ENCODE measurements at places on chromosomes 7 and 10.

- no peak for DNase-seq
These were observed 1.2 kb downstream of the NPC1L1 start for GRCh38 chr7:44539669-44540506.

- DNase-seq = no peak
These were observed 371.9 kb downstream of the LRRTM3 start for GRCh38 chr10:67297637-67298181.

GRCh38 chr7:158358926-158359645 is 228.5 kb downstream of the PTPRN2 start:
- no peak for DNase-seq

GRCh38 chr10:27099448-27099847 is 846 bp downstream of the ANKRD26 start:
- DNase-seq = no peak

DNA sequence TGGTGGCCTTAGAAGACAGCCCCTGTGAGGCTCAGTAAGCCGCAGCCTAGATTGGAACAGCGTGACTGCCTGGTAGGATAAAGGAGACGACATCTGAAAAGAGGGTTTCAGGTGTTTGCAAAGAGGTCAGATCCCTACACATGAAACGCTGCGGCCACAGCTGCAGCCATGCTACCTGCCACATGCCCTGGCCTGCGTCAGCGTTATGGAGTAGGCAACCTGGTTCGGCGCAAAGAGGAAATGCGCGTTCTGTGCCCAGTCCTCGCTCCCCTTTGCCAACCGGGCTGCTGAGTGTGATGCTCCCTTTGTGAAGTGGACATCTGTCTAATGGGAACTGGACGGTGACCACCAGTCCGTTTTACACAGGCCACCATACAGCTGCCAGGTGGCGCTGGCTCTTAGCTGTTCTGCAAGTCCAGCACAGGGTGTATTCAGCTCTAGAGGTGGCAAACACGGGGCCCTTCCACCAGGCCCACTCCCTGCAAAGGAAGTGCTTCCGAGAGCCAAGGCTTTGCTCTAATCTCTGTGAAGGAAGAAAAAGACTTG is 160.3 kb downstream of the CELF2 start:
- DNase-seq = peak; percentile 67

GRCh38 chr7:119270045-119270464 is 1002.9 kb upstream of the KCND2 start:
- peak; percentile 77 for DNase-seq

DNA sequence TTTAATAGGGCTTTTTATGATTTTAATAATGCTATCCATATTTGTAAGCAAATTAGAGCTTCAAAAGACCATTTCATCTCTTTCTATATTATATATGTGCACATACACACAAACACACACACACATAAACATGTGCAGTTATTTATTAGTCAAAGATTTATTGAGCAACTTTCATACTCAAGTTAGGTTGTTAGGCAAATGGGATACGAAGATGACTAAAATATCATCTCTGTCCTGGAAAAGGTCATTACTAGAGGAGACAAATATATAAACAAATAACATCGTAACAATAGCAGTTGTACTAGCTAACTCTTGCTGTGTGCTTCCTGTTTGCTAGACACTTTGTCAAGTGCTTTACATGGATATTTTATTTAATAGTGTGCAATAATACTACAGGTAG is 307.9 kb downstream of the SNX13 start:
- DNase-seq = no peak

DNA sequence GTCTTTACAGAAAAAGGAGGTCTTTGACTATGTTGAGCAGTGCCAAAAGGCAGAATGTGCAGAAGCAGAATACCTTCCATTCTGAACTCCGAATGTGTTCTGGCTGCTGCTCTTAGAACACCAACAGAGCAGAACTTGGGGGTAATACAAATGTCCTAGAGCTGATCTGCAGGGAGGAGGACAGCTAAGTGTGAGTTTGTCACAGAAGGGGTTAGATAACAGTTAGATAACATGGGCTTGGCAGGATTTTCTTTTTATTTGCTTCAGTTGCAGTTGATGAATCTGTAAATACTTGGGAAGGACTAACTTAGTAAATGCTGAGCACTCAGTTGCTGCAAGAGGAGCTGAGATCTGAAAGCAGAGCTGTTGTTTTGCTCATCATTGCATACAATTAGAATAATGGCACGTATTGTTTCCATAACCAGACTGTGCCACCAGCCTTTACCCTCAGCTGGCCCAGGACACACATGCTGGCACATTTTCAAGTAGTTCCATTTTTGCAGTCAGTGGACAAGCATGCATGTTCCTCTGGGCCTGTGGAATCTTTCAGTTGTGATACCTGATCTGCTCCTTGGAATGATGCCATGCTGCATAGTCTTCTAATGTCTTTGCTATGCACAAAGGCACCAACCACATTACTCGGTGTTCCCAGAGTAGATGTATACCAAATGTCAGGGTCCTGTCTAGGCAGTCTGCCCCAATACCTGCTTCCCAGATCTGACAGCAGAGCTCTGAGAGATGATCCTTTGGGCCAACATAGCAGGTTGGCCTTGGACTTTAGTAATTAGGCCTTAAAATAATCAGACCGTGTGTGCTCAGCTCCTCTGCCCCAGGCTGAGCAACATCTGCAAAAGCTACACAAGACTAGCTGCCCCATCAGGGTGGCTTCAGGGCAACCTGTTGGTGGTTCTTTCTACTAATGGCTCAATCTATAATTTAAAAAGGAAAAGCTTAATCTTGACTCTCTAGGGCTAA is 55.7 kb downstream of the GSDME start:
- DNase-seq = no peak

GRCh38 chr10:5540080-5540479 is 15.3 kb downstream of the CALML3 start:
- DNase-seq = no peak

- DNase-seq = no peak
These were observed 229.2 kb downstream of the GPAM start for GRCh38 chr10:111954386-111954785.

- no peak for DNase-seq
These were observed 238.4 kb downstream of the EXOC4 start for GRCh38 chr7:133491201-133491691.

DNA sequence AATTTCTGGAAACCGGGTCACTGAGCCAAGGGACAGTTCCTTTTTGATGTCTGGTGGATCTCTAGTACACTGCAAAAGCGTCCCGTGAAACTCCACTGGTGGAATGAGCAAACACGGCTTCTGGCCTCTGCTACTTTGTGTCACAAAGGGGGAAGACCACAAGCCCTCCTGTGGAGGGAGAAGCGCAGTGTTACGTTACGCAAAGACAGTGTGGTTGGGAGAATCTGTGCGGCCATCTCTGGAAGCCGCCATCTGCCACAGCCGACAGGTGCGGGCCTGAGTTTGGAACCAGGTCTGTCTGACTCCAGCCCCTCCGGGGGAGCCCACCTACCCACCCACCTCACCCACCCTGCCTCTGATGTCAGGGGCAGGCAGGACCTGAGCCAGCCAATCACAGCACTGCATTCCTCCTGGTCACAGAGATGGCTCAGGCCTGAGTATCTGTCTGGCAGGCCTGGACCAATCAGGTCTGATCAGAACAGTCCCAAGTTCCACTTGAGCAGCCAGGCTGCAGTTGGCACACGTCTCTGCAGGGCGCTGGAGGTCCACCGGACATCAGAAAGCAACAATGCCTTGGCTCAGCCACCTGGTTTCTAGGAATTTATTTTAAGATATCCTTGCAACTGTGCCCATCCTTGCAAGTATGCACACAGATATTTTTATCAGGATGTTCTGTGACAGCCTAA is 3.0 kb upstream of the CYP2W1 start:
- DNase-seq = peak; percentile 61

GRCh38 chr7:142890874-142891485 is 5.4 kb upstream of the TRPV6 start:
- no peak for DNase-seq

- no peak for DNase-seq
These were observed 62.7 kb downstream of the CUZD1 start for GRCh38 chr10:122782911-122783310.

- no peak for DNase-seq
These were observed 169.5 kb downstream of the FANK1 start for GRCh38 chr10:126065751-126066377.

DNA sequence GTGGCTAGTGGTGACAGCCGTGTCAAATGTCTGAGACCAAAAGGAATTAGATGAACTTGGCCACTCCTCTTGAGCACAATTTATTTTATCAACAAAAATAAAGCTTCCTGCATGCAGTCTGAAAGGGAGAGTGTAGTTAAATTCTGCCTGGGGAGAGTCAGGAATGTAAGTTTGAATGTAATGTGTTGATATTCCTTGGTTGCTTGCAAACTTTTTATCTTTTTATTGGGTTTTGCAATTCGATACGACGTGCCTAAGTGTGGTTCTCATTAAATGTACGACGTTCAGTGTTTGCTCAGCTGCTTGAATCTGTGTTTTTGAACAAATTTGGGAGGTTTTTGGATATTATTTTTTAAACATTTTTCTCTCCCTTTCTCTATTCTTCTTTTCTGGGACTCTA is 839.9 kb downstream of the CCSER2 start:
- no peak for DNase-seq

- DNase-seq = no peak
These were observed 36.1 kb downstream of the STK32C start for GRCh38 chr10:132271458-132272230.

GRCh38 chr7:122975341-122975740 is 20.2 kb downstream of the TAS2R16 start:
- DNase-seq = peak; percentile 46

GRCh38 chr10:112583236-112583939 is 136.4 kb downstream of the VTI1A start:
- DNase-seq = no peak

- no peak for DNase-seq
These were observed 156.0 kb downstream of the BAMBI start for GRCh38 chr10:28833313-28833712.

DNA sequence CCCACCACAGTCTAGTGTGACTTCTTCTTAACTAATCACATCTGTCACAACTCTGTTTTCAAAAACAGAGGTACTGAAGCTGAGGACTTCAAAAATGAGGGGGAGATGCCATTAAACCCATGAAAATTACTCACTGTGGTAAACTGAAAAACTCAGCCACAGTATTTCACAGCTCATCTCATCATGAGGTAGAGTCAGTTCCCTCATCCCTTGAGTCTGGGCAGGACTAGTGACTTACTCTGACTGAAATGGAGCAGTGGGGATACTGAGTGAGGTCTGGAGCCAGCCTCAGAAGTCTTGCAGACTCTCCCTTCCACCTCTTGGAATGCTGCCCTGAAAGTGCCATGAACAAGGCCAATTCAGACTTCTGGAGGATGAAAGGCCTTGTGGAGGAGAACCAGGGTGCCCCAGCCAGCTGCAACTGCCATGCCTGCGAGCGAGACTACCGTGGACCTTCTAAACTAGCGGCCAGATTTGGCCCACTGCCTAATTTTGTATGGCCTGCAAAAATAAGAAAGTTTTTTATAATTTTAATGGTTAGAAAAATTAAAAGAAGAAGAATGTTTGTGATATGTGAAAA is 24.7 kb upstream of the ANKRD1 start:
- DNase-seq = no peak

DNA sequence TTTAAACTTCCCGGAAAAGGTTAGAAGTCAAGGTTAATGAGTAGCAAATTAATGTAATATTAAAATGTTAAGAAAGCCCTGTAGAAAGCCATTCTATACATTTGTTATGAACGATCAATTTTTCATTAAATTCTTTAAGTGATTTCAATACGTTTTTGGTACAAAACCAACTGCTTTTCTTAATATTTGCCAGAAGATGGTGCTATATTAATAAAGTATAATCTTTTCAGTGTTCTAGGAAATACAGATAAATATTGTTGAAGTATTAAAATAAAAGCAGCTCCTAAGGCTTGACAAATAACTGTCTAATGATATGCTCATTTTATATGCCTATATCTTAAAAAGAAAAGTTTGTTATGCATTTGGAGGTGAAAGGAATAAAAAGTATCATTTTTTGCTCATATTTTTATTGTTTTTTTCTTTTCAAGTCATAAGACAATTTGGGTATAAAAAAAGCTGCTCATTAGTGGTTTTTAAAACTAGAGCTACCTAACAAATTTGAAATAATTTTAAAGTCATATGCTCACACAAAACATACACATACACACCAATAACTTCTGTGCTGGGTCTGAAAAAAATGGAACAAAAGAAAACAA is 130.3 kb upstream of the POT1 start:
- peak; percentile 7 for DNase-seq

GRCh38 chr7:33918438-33919143 is 13.3 kb downstream of the BMPER start:
- DNase-seq = no peak

GRCh38 chr7:5625938-5626337 is 155.5 kb downstream of the RNF216 start:
- DNase-seq = peak; percentile 27

GRCh38 chr7:21141476-21141875 is 286.4 kb upstream of the SP4 start:
- DNase-seq = no peak

GRCh38 chr7:13057462-13058200 is 370.2 kb downstream of the ARL4A start:
- DNase-seq = peak; percentile 40

GRCh38 chr10:27637601-27638000 is 108.0 kb downstream of the MKX start:
- no peak for DNase-seq

DNA sequence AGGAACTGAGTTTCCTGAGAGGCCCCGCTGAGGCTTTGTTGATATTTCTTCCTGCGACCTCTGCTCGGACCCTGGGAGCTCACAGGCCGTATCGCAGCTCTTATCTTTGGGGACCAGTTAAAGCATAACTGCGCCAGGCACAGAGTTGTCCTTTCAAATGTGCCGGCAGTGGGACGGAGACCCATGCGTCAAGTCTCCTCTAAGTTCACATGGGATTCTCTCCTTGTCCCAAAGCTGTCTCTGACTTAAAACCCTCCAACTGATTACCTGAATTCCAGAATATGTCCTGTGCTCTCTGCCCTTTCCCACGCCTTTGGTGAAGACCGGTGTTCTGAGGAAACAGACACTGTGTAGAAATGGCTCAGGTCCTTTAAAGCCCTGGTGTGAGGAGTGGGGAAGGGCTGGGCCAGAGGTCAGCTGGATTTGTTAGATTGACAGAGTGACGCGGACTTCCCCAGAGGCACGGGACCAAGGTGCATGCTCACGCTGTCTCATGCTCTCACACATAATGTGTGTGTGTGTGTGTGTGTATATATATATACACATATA is 169.8 kb downstream of the EGFR start:
- DNase-seq = no peak

DNA sequence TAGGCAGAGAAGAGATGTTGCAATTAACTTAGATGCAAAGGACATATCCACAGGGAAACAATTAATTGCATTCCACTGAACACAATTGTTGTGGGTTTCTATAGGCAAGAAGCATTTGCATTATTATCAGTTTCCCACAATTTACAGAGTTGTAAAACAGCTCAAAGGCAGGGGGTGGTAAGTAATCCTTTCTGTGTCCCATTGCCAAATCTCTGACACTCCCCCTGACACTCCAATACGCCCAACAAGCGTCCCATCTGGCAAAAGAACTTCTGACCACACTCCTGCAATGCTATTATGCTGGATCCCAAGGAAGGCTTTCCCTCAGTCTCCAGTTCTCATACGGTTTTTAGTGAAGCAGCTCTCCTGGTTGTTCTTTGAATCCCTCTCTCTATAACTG is 179.8 kb downstream of the CXCL12 start:
- DNase-seq = no peak
